Stimulated activated CD8-positive, alpha-beta memory T cell treated with anti-CD3 and anti-CD28 coated beads, Interleukin-4, amount 100 ng/mL, for 4 hours (primary cell): ENCODE measurements at places on chromosomes 3 and 15.

DNA sequence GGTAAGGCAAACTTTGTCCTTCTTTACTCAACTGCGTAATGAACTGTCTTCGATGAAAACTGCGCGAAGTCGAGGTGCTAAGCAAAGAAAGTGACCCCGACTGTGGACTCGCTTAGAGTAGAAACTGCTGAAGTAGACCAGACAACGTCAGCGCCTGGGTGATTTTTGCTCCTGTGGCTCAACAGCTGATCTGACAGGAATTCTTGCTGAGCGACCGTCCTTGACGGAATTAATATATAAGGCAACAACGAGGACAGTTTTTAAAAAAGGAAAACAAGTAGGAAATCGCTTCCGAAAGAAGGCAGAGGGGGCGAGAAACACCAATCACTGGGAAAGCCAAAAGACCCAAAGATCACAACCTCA is 541 bp downstream of the RPS27L start:
- DNase-seq: no peak

GRCh38 chr15:67146234-67146633 is 80.8 kb downstream of the SMAD3 start:
- no peak for DNase-seq

- DNase-seq: no peak
These were observed 122.7 kb upstream of the NSMCE3 start for GRCh38 chr15:29392358-29392757.

- no peak for DNase-seq
These were observed 460.9 kb downstream of the OTOL1 start for GRCh38 chr3:161957467-161957866.

DNA sequence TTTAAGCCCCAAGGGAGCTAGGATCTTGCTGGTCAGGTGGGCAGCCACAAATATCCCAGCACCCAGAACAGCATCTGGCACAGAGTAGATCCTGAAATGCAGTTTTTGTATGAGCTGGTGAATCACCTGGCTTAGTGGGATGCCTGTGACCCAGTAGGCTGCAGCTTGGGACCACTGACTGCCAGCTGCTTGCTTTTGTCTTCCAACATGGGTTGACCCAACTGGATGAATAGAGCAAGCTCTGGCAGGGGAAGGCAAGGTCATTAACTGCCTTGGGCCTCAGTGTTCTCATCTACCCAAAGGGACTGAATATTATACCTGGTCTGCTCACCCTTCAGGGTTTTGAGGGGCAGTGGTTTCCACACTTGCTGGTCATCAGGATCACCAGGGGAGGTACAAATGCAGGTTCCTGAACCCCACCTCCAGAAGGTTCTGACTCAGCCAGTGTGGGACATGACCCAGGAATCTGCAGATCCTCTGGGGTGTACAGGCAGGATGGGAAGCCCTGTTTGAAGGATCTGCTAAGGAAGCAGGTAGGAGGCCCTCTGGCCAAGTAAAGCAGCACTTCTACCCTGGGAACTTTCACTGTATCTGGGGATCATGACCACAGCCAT is 55.4 kb downstream of the ITGA11 start:
- DNase-seq: no peak

- DNase-seq: no peak
These were observed 34.7 kb upstream of the CRTC3 start for GRCh38 chr15:90495067-90495466.

GRCh38 chr15:54017251-54017650 is 39.0 kb downstream of the UNC13C start:
- DNase-seq: no peak

DNA sequence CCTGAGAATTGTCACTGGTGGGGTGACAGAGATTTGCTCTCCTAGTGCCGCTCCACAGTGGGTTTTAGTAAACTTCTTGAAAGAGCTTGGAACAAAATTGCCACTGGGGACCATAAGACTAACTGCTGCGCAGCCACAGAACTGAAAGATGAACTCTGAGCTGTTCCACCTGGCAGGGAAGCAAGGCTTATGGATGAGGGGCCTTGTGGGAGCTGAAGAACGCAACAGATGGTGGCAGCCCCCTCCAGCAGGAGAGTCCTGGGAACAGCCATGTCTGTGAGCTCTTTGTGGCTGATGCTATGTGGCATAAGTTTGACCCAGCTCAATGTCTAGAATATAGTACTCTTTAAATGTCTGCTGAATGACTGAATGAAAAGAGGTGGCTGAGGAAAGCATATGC is 66.8 kb upstream of the C2CD4B start:
- DNase-seq: no peak

DNA sequence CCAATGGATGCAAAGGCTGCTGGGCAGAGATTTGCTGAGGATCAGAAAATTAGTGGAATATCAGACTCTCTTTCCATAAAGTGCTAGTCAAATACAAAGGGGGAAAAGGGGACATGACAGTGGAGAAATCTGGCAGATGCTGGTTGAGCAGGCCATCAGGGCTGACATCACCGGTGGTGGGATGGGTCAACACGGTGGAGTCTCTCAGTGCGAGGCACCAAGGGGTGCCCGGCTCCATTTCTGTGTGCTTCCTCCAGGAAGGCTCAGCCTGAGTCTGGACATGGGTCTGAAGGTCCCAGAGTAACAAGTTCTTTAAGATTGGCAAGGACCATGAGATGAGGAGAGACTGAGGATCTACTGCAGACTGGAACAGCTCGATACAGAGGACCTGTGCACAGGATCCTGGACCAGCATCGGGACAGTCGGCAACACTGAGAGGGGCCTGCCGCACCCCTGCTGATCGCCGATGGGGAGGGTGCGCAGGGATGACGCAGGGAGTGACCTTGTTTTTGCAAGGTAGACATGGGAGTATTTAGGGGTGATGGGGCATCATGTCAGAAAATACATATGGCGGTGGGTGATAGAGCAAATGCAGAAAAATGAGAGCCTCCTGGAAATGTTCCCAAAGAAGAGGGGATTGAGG is 92.7 kb downstream of the SEC22A start:
- DNase-seq: no peak

DNA sequence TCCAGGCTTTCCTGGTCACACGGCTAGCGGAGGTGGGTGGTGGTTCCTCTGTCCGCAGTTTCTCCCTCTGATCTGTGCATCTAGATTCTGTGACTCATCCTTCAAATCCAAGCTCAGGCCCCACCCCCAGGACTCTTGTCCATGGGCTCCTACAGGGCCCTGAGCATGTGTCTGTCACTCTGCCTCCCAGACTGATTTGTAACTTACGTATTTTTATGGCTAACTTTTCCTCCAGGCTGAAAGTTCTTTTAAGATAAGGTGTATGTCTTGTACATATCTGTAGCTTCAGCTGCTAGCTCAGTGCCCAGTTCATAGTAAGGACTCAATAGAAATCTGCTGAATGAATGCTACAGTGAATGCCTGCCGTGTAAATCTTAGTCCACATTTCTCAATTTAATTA is 8.0 kb downstream of the ESYT3 start:
- no peak for DNase-seq

GRCh38 chr15:92006186-92007028 is 152.9 kb downstream of the SLCO3A1 start:
- no peak for DNase-seq

DNA sequence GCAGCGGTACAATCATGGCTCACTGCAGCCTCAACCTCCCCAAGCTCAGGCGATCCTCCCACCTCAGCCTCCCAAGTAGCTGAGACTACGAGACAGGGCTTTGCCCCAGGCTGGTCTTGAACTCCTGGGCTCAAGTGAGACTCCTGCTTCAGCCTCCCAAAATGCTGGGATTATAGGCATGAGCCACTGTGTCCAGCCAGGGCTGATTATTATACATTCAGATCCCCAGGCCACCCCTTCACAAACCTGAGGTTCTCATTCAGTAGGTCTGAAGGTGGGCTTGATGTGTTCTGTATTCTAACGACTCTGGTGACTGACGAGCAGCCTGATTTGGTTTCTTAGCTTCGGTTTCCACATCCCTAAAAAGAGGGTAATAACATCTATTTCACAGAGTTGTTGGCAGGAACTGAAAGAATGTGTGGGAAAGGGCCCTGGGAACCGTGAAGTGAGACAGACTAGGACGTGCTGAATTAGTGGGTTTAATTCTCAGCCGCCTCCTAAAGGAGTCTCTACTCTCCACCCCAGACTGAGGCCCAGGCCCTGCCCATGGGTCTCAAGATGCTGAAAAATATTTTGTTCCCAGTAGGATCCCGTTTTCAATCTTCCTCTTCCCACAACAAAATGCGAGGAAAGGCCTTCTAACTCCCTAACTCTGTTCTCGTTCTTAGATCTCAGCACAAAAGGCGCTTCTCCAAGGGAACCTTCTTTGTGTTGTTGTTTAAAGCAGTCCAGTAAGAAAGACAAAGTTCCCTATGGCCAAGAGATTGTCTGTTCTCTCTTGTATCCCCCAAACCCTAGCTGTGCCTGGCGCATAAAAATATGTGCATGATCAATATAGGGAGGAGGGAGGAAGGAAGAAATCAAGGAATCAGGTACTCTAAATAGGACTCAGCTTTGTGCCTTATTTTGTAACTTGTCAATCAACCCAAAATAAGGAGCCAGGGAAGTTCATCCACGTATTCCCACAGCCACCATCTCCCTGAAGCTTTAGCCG is 210.0 kb upstream of the TOPAZ1 start:
- DNase-seq: no peak

DNA sequence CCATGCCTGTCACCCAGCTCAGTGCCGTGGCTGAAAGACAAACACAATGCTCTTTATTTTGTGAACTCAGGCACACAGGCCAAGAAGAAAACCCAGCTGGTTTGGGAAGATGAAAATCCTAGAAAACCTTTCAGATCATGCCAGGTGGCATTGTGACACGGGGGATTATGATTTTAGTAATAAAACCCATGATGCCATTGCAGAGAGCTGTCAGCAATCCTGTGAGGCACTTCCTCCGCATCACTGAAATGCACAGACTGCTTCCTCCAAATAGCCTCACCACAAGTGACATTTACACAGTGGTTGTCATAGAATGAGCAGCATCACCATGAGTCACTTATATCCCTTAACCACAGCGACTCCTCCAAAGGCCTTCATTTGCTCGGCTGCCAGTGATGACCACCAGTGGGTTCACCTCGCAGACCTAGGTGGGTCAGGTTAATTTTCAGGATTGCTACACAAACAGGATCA is 22.7 kb downstream of the ABHD6 start:
- no peak for DNase-seq

DNA sequence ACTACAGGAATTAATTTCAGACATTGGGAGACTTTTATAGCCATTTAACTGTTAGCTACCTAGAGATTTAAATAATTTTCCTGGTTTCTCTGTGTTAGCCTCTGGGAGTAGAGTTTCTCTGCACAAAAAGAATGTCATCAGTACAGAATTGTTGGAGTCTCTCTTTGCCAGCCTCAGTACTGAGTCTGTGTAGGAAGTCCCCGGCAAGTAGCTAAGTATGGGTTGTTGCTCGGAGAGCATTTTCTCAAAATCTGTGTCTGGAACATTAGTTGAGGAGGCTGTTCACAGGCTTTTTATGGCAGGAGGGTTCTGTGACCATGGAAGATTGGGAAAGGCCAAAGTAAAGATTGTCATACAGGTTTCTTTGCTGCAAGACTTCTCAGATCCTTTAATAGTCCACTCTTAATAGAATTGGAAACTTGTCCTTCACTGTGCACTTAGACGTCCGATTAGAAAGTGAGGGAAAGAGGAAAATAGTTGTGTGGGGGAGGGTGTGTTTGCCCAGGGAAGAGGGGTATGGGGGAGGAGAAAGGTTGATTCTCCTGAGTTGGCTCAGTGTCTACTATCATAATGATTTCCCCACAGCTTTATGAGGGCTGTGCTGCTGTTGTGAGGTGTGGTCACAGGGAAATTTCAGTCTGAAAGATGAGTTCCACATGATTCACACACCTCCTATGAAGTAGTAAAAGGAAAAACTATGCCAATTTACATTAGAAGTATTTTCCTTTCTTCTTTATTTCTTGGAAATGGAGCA is 207.1 kb downstream of the PTPRG start:
- no peak for DNase-seq

GRCh38 chr15:92361321-92362000 is 32.2 kb upstream of the ST8SIA2 start:
- no peak for DNase-seq

DNA sequence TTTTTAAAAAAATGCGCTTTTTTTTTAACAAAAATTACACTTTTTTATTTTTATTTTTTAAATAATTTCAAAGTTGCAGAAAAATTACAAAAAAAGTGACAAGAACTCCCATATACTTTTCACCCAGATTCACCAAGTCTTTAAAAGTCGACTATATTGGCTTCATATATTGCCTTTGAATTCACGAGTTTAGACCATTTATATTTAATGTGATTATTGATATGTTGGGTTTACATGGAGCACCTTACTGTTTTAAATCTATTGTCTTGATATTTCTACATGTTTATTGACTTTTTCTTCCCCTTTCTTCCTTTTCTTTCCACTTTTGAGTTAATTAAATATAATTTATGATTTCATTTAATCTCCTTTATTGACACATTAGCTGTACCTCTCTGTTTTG is 127.2 kb downstream of the OPA1 start:
- no peak for DNase-seq

DNA sequence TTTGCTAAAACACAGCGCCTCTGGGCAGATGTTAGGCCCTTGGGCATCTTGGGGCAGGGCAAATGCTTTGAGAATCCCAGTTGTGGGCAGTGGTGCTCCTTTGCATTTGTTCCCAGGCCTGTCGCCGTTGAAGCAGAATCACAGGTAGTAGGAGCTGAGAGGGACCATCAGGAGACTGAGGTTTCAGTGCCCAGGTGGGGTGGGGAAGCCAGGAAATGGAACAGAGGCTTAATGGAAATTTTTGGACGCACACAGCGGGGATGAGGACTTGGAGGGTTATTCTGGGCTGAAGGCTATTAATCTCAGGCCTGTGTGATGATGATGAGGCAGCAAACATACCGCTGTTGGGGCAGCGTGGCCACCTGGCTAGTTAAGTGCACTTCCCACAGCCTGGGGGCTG is 99.5 kb downstream of the SV2B start:
- DNase-seq: no peak

GRCh38 chr3:82240322-82240721 is 478.9 kb upstream of the GBE1 start:
- no peak for DNase-seq

DNA sequence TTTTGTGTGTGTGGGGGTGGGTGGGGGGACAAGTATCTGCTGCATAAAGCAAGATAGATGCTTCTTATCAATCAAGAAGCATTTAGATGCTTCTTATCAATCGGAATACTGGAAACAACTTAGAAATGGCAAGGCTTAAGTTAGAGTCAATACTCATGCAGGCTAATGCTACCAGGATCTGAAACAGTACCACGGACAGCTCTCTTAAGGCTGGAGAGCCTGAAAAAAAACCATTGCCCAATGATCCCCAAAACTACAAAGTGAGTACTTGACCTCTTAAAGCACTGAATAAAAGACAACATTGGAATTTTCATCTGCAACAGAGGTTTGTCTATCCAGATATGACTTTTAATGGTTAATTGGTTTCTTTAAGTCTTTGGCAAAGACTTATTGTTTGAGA is 262.3 kb downstream of the GAP43 start:
- DNase-seq: no peak
